ENCODE measurements at places on chromosomes 7 and 10.

GRCh38 chr7:20095436-20095835 is 121.7 kb downstream of the MACC1 start:
- DNase-seq, result no peak

DNA sequence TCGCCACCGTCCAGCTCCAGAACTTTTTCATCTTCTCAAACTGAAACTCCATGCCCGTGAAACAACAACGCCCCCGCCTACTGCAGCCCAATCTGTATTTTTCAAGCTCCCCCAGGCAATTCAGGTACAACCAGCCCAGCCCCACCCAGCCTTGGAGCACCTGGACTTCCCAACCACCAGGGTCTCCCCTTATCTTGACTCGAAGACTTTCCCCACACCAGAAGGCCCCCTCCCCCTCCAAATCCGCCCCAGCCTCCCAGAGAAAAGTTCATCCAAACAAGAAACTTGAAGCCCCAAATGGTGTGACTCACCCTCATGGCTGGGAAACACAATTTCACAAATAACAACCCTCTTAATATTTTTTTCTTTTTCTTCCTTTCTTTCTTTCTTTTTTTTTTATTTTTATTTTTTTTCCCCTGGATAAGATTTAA is 10.6 kb downstream of the ZCCHC24 start:
- no peak for DNase-seq

DNA sequence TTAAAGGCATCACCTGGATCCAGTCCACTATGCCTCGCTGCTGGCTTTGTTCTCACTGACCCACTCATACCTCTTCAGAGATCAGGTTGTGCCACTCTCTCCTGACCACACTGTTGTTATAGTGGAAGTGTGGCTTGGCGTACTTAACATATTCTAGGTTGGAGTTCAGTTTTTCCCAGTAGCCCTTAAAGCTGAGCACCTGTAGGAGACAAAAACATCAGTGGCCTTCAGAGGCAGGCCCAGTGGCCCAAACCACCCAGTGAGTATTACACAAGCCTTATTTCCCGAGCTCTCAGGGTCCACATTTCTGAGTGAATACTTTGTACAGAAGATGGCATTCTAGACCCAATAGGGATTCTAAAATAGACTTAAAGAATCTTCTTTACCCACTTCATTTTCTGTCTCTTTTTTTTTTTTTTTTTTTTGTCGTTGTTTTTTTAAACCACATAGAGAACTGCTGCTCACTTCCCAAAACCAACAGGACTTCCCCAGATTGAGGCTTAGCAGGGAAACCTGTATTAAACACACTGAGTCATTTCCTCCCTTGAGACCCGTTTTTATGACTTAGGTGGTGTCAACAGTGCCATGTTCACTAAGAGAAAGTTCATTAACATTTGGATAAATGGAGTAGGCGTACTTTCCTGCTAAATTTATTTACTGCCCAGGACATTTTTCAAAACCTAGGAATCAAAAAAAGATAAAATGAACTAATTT is 85.8 kb downstream of the GSAP start:
- no peak for DNase-seq

DNA sequence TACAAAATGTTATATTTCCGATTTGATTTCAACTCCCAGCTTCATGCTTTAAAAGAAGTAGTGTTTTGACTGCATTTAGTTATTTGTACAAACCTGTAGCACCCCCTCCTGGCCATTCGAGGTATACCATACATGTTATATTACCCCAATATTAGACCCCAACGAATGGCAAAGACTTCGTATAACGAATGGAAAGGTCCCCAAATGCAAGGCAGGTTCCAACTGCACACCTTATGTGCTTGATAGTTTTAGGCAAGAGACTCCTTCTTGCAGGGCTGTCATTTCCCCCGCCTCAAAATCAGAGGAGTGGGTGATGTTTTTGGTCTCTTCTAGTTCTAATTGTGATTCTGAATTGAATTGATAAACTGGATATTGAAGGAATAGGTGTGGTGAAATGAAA is 101.1 kb upstream of the TARP start:
- DNase-seq, result no peak

- no peak for DNase-seq
Measured at GRCh38 chr10:11586170-11586569, 25.3 kb downstream of the USP6NL start.

Data from colonic mucosa (tissue), 4 donors.